ENCODE measurements at places on chromosomes 16 and 17.

GRCh38 chr17:19482576-19482975 is 51.1 kb upstream of the SLC47A1 start:
- no peak for DNase-seq

DNA sequence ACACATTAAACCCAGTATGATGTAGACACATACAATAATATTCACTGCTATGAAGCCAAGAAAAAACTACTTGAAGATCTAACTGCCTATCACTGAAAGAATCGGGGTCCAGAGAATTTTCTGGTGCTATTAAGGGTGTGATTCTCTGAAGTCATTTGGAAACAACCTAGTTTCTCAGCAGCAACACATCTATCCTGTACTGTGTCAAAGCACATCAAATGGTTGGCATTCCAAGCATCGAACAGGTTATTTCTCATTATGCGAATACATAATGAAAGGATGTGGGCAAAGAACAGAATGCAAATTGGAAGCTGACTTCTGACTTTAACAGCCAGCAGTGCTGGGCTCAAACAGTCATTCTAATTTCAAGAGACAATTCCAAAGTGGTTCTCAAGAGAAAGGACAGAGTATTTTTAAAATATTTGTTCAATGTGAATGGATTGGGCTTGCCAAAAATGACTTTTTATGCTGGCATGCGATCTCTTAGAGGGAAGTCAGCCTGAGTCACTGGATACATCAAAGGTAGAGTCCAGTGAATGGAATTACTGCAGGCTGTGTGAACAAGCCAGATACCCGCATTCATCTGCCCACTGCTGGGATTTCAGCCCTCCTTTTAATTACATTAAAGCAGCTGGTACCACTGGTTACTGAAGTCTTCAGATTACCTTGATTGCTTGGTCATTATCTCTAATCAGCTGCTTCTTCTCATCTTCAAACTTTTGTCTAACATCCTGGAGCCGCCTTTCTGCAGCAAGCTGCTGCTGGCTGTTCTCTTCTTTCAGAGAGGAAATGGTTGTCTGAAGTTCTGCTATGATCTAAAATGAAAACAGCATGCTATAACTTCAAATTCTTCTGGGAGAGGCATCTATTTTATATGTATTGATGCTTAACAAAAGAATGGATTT is 181.2 kb upstream of the AXIN2 start:
- DNase-seq: no peak

- no peak for DNase-seq
Observed at GRCh38 chr16:68790944-68791343, 52.4 kb upstream of the TANGO6 start.

DNA sequence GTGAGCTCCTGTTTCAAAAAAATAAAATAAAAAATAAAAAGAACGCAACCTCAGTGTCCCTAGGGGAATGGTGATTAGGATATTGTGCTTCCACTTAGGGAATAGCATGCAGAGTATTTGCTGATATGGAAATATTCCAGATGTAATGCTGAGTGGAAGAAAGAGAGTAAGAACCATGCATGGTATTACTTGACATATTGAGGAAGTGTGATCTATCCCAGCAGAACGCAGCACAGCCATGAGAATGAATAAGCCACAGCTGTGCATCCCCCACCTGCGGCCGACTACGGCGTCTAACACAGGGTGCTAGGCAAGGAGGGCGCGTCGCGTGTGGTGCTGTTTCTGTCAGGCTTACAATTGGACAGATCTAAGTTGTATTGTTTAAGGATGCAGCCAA is 49.5 kb downstream of the FOXK2 start:
- no peak for DNase-seq

DNA sequence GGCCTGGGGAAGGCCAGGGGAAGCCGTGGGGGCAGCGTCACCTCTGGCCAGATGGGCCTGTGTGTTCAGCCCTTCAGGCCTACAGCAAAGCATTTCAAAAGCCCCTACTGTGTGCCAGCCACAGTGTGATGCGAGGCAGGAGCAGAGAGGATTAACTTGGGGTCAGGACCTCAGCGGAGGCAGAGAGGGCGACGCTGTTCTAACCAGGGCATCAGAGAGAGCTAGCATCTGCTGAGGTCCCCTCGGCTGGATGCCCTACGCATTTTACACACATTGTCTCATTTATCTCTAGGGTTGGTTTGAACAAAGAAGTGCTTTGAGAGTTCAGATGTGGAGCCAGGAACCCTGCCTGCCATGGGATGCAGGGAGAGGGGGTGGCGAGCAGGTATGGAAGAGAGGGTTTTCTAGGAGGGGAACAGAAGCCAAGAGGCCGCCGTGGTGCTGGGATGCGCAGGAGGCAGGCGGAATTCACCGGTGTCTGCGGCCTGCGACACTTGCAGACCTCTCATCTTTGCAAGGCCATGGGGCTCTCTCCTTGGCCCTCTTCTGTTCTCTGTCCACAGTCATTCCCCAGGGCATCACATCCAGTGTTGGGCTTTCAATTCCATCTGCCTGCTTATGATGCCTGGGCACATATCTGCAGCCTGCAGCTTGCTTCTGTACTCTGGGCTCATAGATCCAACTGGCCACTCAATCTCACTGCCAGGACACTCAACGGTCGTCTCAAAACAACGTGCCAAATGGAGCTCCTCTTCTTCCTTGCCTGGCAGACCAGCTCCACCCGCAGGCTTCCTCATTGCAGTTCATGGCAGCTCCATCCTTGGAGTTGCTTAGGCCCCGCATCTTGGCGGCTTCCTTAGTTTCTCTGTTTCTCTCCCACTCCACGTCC is 8.1 kb upstream of the NKD1 start:
- DNase-seq: no peak
